ENCODE measurements at places on chromosomes 16 and 17.

DNA sequence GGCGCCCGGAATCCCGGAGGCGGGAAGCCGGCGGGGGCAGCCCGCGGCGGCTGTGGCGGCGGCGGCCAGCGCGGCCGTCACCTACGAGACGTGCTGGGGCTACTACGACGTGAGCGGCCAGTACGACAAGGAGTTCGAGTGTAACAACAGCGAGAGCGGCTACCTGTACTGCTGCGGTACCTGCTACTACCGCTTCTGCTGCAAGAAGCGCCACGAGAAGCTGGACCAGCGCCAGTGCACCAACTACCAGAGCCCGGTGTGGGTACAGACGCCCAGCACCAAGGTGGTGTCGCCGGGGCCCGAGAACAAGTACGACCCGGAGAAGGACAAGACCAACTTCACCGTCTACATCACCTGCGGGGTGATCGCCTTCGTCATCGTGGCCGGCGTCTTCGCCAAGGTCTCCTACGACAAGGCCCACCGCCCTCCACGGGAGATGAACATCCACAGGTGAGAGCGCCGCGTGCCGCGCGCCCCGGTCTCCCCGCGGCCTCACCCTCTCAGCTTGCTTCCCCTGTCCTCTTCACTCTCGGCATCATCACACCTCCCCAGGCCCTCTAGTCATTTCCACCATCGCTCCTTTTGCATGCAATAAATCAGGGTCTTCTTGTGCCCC lies 706 bp downstream of the SHISA6 start:
- DNase-seq: no peak

DNA sequence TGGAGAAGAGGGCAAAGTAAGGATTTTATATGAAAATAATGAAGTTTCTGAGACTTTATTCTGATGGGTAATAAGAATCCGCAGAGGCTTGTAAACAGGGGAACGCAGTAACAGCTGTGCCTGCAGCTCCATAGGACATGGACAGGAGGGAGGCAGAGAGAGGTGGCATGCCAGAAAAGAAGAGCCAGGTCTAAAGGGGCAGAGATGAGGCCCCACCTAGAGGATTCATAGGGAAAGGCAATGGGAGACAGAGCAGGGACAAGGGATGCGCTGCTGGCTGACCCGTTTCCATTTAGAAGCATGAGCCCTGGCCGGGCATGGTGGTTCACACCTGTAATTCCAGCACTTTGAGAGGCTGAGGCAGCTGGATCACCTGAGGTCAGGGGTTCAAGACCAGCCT lies 340.3 kb upstream of the CDH5 start:
- DNase-seq: no peak

- no peak for DNase-seq
Measured at GRCh38 chr17:51957786-51958185, 200.7 kb downstream of the CA10 start.

GRCh38 chr16:78022347-78023060 lies at the start of gene CLEC3A:
TSS of gene CLEC3A (plus strand) at chr16:78022548. CDS start at chr16:78022627, 79 bp downstream.
- DNase-seq: no peak

DNA sequence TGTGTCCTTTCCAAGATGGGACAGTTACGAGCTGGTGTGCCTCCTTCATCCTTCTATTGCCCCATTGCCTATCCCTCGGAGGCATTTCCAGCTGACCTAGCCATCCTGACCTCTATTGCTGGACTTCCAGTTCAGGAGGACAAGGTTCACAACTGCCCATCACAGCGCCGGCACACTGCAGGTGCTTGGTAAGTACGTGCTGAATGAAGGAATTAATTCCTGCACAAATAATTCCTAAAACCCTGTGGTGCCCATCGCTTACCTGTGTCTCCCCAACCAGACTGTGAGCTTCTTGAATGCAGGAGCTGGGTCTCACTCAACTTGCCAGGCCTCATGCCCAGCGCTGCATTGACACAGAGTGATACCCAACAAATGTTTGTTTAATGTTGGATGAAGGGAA lies 13.0 kb downstream of the ALOX15B start:
- no peak for DNase-seq

DNA sequence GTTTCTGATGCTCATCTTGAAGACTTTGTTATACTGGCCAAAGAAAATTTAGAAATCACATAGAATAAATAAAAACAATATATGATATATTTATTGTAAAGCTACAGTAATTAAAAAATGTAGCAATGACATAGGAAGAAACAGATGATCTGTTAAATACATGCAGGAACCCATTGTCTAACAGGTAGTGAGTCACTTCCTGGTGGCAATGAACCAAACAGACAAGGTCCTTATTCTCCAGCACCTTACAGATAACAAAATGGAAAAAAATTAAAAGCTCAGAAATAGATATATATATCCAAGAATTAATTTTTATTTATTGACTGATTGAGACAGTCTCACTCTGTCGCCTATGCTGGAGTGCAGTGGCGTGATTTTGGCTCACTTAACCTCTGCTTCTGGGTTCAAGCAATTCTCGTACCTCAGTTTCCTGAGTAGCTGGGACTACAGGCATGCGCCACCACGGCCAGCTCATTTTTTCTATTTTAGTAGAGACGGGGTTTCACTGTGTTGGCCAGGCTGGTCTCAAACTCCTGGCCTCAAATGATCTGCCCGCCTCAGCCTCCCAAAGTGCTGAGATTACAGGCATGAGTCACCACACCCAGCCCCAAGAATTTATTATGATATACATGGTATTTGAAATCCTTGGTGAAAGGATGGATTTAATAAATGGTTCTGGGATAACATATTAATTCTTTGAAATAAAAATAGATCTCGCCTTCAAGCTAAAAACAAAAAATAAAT lies 7.5 kb downstream of the NETO2 start:
- no peak for DNase-seq

- DNase-seq: no peak
Measured at GRCh38 chr16:11843206-11843605, 8.1 kb downstream of the RSL1D1 start.

- no peak for DNase-seq
Measured at GRCh38 chr17:41457676-41458075, 9.5 kb downstream of the KRT32 start.

- DNase-seq: no peak
Measured at GRCh38 chr16:70753228-70753627, 47.7 kb downstream of the VAC14 start.

DNA sequence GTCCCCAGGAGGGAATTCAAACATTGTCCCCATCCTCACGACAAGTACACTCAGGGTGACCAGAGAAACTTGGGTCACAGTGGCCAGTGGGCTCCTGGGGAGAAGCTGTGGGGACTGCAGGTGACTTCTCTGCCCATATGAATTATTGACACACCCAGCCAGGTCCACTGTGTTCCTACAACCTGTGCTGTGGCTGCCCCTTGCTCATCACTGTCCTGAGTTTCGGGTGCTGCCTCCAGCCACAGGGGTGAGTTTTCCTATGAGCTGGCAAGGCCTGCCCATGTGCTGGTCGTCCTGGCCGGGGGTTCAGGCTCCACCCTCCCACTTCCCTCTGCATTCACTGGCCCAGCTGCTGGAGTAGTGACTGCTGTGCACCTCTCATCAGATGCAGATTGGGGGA lies 59.0 kb upstream of the RBFOX3 start:
- no peak for DNase-seq

DNA sequence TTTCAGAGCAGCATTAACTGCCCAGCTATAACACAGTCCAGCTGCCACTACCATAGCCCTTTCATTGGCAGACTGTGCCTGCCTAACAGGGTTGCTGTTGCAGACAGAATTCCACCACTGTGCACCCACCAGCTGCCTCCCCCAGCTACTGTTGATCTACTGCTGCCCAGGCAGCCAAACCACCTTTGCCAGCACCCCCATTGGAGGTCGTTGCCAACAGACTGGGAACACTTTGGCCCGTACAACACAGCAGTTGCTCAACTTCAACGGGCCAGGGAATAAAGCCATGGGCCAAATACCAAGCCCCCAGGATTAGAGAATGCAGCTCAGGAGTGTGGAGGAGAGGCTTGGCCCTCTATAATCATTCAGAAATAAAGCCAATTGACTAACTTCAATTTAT lies 473.6 kb downstream of the CDH11 start:
- DNase-seq: no peak

GRCh38 chr17:79749156-79749815 lies 18.5 kb downstream of the ENPP7 start:
- no peak for DNase-seq

GRCh38 chr16:52535076-52535475 lies 11.9 kb downstream of the TOX3 start:
- DNase-seq: no peak

GRCh38 chr17:78313735-78314648 lies 45.9 kb downstream of the SOCS3 start:
- peak; percentile 53 for DNase-seq

GRCh38 chr17:36511216-36511615 lies 23.5 kb downstream of the MYO19 start:
- no peak for DNase-seq

GRCh38 chr17:37726891-37727675 lies 17.8 kb downstream of the HNF1B start:
- no peak for DNase-seq

DNA sequence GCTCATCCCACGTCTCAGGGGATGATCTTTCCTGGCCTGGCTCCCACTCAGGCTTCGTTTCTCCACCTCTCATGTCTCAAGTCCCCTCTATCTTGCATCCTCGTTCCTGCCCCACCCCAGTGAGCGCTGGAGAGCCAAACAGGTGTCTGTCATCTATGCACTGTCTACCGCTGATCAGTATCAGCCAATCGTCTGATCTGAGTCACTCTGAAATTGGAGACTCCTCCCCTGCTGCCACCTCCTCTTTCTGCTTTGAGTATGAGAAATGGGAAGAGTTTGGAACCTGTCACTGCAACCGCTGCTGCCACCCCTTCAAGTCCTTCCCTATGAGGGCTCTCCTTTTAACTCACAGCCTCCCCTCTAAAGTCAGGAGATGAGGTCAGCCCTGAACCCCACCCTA lies 28.0 kb downstream of the FZD2 start:
- DNase-seq: no peak

GRCh38 chr17:882827-883585 lies 96.6 kb downstream of the NXN start:
- no peak for DNase-seq

DNA sequence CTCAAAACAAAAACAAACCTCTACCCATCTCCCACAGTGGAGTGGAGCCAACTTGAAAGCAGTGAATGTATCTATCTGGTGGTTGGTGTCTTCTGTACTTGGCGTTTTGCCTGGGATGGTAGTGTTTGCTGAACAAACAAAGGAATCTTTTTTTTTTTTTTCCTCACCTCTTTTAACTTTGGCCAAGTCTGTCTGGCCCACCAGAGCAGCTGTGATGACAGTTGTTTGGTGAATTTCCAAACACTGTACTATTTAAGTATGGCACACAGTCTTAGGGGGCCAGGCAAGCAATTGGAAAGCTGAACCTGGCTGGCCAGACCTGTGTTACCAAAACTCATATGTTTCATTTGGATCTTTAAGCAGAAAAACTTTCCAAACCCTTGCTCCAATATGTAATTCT lies 101.8 kb upstream of the CDH13 start:
- no peak for DNase-seq

- no peak for DNase-seq
Measured at GRCh38 chr16:896261-897199, 74.3 kb downstream of the LMF1 start.
